ENCODE measurements at places on chromosomes 7 and 10. TPM values are rescaled to one million over a fixed set of nuclear protein-coding genes. Genes with fewer than 3 reads are reported as not detected.

DNA sequence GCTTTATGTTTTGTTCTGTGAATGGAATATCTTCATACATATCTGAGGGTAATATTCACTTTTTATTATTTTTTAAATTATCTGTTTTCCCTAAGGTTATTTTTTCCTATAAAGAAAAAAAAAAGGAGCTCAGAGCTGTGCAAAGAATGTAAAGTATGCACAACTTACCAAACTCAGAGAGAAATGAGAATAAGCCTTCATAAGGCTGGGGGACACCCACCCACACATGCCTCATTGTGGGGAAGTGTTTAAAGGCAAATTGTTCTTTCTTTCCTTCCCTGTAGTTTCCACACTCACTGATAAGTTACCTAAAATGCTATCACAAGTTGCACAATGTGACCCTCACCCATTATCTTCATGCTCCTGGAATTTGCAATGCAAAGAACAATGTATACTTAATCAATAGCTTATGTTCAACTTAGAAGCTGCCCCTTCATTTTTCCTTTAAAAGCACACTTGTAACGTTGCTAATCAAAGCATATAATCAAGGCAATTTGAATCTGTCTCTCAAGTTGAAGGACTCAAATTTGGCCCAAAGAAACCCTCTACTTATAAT lies 108.1 kb downstream of the GNAT3 start:
- DNase-seq: no peak

DNA sequence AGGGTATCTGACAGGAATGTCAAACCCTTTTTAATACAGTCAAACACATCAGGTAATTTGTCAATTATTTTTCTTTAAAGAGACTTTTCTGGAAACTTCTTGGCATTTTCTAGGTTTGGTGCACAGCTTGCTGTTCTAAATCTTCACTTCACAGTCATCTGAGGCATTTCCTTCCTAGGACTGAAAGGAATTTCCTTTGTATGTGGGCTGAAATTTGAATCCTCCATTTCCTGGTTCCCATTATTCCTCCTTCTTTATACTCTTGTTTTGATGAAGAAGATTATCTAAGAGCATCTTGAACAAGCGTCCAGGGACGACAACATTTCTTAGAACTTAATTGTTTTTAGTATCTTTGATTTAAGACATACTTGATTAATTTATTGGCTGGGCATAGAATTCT lies 24.9 kb downstream of the CALD1 start:
- no peak for DNase-seq

- no peak for DNase-seq
Measured at GRCh38 chr10:60654813-60655464, 123.3 kb upstream of the CDK1 start.

DNA sequence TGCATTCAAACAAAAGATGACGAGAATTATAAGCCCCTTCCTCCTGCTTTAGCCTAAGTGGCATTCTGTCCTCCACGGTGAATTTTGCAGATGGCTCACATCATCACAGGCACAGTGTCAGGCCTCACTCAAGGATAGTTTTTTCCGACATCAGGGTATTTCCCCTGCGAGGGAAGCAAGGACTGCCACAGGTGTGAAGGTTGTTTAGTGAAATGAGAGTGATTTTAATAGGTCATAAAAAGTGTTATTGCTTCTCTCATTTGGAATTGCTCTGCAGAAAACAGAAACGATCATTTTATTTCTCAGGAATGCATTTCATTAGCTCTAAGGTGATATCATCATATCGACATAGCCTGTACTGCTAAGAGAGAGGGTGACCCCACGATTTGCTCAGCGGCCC lies 128.7 kb upstream of the LANCL2 start:
- no peak for DNase-seq

- DNase-seq: no peak
Measured at GRCh38 chr7:136741941-136742340, 126.5 kb upstream of the CHRM2 start.

DNA sequence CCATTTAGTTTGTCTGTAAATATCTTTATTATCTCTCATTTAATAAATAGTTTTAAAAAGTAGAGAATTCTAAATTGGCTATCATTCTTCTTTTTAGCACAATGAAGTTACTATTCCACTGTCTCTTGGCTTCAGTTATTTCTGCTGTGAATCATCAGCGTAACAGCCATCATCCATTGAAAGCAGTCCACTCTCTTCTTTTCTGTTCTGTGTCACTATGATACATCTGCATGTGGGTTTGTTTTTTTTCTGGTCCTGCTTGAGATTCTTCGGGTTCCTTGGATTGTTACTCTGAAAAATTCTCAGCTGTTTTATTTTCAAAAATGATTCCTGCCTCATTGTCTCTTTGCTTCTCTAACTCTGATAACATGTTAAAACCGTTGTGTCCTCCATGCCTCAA lies 52.5 kb downstream of the CSGALNACT2 start:
- no peak for DNase-seq

DNA sequence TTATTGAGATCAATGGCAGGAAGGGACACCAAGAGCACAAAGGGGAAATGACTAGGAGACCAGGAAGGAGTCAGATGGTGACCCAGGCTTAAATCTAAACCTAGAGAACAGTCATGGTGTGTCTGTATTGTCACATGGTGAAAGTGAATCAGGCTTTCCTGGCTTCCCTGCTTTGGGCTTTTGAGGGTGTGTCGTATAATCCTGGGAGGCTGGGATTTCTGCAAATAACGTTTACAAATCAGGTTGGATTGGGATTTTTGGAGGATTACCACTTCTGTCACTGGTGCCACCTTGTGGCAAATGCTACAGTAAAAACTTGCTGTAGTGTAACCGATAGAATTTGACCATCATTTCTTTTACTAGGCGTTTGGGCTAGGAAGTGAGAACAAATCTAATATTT lies 502.6 kb downstream of the NRG3 start:
- no peak for DNase-seq

GRCh38 chr10:114482480-114483304 lies 78.4 kb upstream of the AFAP1L2 start:
- DNase-seq: no peak

DNA sequence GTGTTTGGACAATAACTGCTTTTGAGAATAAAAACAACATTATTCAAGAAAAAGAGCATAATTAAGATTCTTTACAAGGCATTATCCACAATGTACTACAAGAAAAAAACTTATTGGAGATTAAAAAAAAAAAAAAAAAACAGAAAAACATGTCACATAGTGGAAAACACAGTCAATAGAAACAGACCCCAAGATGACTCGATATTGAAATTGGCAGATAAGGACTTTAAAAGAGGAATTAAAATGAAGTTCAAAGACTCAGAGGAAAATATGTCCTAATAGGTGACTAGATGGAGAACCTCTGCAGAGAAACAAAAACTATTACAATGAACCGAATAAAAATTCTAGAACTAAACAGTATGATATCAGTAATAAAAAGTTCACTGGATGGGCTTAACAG lies 248.9 kb downstream of the CALN1 start:
- no peak for DNase-seq

DNA sequence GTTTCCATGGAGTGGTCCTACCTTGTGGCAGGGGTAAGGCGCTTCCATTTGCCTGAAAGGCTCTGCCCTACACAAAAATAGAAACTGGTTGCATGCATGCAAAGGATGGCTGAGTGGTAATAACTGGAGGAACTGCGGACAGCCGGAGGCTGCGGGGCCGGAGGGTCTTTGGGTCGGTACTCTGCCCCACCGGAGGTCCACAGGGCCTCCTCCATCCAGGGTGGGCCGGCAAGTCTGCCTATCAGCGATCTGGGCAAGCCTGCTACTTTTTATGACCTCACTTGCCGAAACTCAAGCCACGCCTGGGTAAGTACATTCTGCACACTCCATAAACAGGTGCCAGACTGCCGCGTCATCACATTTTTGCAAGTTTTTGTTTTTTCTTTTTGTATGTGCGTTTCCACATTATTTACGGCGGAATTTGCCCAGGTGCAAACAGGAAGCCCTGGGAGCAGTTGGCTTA lies 30.0 kb downstream of the TACC2 start:
- DNase-seq: no peak

DNA sequence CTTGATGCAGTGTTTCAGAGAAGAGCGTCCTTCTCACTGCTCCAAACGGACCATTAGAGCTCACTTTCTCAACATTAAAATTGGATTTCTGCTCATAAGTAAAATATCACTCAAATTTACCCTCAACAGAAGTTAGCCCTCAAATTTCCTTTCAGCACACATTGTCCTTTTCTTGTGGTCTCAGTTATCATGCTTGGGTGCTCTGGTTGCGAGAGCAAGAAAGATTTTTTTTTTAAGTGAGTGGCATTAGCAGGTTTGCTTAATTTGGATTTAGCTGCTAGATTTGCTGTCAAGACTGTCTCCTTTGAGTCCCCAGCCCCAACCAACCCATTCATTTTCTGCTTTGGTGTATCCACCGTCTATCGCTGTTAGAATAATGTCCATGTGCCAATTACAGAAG lies 2.6 kb upstream of the CH25H start:
- DNase-seq: no peak

GRCh38 chr10:131577786-131578471 lies 266.4 kb upstream of the TCERG1L start:
- peak; percentile 76 for DNase-seq

GRCh38 chr7:6121141-6121540 lies 90.0 kb downstream of the ANKRD61 start:
- DNase-seq: no peak

- no peak for DNase-seq
Measured at GRCh38 chr7:142030848-142031247, 35.2 kb downstream of the MGAM start.

- DNase-seq: no peak
Measured at GRCh38 chr10:58291538-58292174, 22.7 kb downstream of the CISD1 start.

- no peak for DNase-seq
Measured at GRCh38 chr10:11853468-11853867, 30.3 kb downstream of the PROSER2 start.

- DNase-seq: no peak
Measured at GRCh38 chr7:87152897-87153641, 816 bp downstream of the DMTF1 start.

DNA sequence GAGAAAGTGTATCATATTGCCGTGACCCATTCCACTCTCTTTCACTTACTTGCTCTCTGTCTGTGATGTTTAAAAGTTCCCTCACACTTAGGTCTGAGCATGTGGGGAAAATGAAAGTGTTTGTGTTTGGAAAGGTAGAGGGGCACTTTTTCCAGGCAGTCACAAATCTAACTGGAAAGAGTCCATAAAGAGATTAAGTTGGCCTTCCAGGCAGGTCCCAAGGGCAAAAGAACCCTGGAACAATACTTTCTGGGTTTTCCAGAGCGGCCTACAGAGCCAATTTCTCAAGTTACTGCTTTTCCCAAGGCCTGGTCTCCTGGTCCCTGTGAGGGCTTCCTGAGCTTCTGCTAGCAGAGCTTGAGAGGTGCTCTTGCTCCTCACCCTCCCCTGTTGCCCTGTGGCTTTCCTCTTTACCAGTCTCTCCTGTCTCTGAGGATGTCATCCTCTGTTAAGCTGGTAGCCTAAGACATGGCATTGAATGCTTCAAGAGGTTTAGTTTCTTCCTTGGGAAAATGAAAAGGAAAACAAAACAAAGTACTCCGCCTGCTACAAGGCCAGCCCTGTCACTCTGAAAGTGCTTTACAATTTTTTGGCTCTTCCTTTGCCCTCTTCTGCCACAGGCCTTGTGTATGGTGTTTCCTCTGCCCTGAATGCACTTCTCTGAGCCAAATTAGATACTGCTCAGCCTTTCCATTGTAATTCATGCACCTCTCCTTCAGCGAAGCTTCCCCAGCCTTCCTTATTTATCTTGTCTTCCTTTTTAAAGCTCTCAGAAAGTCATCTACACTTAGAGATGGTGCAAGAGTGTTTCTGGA lies 20.1 kb downstream of the TES start:
- no peak for DNase-seq

- DNase-seq: no peak
Measured at GRCh38 chr7:85890244-85890811, 703.5 kb upstream of the SEMA3D start.

DNA sequence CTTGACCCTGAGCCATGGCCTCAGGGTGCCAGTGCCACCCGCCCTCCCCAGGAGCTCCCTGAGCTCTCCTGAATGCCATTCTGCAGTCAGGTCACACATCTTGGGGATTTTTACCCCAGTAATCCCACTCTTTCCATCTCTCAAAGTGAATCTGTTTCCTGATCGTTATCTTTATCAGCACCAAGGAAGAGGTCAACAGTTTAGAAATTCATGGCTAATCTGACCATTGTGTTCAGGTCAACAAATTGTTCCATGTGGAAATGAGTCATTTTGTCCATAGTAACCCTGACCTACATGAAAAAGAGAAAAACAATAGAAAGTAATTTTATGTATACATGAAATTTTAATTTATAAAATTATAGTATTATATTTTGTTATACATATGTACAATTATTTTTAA lies 28.8 kb upstream of the ZNF488 start:
- no peak for DNase-seq

NUDT1 gene
- total RNA-seq: 31.1 TPM

LRRC72 gene
- total RNA-seq: not detected

FAM3C gene
- 38.2 TPM for total RNA-seq

SLC18A3 gene
- total RNA-seq: not detected

ATRNL1 gene
- total RNA-seq: 0.44 TPM

SLC26A3 gene
- total RNA-seq: 1.5 TPM

C7orf57 gene
- not detected for total RNA-seq

CTAGE6 gene
- not detected for total RNA-seq
